Posterior vena cava (tissue), 2 donors: ENCODE measurements at places on chromosomes 2 and 18. TPM values are rescaled to one million over a fixed set of nuclear protein-coding genes. Genes with fewer than 3 reads are reported as not detected.

The KLHL41 gene
- 0.60 TPM for total RNA-seq

The GLI2 gene
- 13.0 TPM for total RNA-seq

The CPO gene
- 0.32 TPM for total RNA-seq

The PJVK gene
- total RNA-seq: 2.7 TPM

The TNFRSF11A gene
- total RNA-seq: 11.1 TPM

The NEU2 gene
- not detected for total RNA-seq

The OTOS gene
- not detected for total RNA-seq

The TTLL4 gene
- 14.6 TPM for total RNA-seq

The HOXD4 gene
- total RNA-seq: 9.9 TPM

The SNTG2 gene
- total RNA-seq: 5.2 TPM

The SPAST gene
- total RNA-seq: 11.1 TPM

DNA sequence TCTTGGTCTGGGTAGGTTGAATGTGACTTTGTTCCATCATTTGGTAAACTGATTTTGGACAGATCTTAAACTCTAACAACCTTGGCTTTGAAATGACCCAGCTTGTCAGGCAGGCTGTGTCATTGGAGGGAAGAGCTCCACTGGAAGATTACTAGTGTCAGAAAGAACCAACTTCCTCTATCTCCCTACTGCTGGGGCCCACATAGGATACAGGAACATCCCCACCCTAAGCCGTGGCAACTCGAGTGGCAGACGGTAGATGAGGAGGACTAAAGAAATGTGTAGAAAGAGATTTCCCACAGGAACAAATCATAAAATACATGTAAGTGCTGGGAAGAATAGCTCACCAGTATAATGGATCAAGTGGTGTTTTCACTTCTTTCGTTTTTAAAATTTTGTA lies 4.3 kb upstream of the G6PC2 start:
- no peak for DNase-seq

DNA sequence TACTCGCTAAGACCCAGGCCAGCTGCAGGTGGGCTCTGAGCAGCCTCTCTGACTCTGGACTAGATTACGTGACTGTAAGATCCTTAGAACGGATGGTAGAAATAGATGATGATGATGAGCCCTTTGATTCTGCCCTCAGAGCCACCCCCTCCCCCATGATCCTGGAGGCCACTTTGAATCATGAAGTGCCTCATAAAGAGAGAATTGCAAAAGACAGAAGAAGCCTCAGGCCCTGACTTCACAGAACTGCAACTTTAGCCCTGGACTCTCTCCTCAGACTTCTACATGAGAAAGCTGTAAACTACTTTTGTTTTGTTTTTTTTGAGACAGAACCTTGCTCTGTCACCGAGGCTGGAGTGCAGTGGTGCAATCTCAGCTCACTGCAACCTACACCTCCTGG lies 15.4 kb upstream of the TET3 start:
- DNase-seq: no peak

- no peak for DNase-seq
These were observed 12.4 kb upstream of the DTNB start for GRCh38 chr2:25685741-25686140.

DNA sequence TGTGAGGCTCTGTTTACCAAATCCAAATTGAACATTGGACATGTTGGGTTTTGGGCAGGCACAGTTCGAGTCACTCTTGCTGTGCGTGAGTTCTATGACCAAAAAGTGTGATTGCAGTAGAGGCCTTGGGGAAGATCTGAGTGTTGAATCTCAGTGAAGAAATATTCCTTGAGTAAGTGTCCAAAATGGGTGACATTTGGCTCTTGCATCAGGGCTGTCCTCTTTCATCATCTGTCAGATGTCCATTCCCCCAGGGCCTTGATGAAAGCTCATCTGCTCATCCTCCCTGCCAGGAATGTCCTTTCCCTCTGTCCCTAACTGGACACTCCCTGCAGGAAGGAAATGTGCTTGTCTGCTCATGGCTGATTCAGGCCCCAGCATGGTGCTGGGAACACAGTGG lies 6.4 kb upstream of the SFTPB start:
- no peak for DNase-seq

DNA sequence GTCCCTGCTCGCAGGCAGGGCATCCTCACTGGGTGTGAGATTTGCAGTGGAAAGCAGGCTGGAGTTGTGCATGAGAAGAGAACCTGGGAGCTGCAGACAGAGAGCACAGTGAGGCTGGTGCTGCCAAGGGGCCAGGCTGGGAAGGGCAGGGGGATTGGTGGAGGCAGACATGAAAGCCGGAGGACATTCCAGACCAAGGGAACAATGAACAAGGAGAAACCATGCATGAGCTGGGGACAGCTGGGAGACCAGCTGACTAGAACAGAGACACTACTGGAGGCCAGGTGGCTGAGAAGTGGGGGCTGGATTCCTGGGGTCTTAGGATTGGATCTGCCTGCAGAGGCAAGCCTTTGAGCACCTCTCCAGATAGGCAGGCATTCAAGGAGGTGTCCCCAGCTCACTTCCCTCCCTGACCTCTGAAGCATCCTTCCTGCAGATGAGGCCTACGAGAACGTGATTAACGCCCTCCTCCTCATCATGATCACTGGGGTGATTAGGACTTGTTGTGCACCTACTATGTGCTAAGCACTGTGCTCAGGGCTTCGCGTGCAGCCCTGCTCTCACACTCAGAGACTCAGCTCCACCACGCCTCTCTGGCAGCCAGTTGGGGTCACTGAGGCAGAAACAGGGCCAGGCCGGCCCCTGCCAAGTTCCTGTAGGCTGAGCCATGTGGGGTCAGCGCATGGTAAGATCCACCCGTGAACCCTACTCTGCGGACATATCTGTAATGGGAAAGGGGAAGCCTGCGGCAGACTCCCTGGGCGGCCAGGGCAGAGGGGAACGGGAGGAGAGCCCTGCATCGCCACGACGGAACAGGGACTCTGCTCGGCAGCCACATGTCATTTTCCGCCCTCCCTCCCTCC lies 74.8 kb upstream of the SLC66A3 start:
- DNase-seq: no peak

DNA sequence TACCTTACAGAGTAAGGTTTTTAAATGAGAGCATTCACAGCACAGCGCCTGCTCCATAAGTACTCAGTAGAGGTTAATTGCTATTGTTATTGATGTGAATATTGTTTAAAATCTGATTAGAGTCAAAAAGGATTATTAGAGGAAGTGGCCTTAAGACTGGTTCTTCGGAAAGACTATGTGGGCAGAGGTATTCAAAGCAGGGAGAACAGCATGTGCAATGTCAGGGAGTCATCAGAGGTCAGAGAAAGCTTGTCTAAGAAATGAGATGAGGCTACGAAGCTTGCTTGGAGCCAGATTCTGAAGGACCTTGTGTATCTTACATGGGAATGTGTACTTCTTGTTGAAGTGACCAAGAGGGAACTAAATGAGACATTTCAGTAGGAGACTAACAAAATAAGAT lies 49.8 kb downstream of the PMS1 start:
- no peak for DNase-seq

GRCh38 chr2:73895473-73895872 lies 2.7 kb downstream of the ACTG2 start:
- no peak for DNase-seq

GRCh38 chr2:184555352-184555751 lies 43.0 kb upstream of the ZNF804A start:
- DNase-seq: no peak

DNA sequence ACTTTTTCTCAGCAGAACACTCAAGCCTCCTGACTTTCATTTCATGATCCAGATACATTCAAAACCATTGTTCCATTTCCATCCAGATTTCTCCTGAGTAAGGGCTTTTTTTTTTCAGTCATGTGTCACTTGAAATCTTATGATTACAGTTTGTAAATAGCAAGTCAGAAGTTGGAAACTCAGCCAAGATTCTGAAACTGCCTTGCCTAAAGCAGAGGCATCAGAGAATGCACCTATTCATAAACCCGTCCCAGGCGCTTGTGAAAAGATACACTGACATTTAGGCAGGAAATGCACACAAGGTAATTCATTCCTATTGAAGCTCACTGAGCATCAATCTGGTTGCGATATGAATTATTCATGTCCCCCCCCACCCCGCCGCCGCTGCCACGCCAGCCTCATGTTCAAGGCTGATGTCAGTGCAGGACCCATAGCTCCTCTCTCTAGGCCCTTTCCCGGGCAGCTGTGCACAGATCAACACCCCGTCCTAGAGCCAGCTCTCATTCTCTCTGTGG lies 30.4 kb upstream of the MGAT4A start:
- no peak for DNase-seq

DNA sequence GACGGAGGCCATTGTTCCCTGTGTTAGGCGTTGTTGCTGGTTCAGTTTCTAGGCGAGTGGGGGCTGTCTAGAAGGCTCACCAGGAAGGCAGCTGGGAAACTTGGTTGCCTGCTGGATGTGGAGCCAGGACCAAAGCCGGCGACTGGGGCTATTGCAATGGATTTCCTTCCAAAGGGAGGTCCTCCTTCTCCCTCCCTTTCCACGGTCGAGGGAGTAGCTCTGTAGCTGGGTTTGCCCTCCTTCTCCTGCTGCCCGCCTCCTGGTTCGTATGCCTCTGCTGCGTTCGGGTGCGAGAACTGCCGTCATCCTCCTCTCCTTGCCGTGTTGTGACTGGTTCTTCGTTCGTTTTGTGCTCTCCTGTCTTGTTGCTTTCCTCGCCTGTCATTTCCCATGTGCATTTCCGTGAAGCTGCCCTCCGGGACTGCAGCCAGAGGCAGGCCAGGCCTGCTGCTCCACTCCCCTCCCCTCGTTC lies 203.4 kb downstream of the NEDD4L start:
- DNase-seq: no peak

DNA sequence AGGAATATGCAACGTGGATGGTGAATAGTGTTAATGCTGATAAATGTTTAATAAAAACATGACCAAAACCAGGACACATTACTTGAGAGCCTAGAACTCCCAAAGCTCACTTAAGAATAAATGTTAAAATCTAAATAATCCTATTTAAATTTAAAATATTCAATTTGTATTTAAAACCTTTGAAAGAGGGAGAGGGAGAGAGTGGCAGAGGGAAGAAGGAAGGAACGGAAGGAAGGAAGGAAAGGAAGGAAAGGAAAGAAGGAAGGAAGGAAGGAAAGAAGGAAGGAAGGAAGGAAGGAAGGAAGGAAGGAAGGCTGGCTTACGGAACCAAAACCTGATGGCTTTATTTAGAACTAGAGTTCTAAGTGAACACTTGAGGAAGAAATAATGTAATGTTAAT lies 324.1 kb upstream of the SYT4 start:
- no peak for DNase-seq

GRCh38 chr2:12059616-12060441 lies 313.4 kb downstream of the LPIN1 start:
- no peak for DNase-seq

DNA sequence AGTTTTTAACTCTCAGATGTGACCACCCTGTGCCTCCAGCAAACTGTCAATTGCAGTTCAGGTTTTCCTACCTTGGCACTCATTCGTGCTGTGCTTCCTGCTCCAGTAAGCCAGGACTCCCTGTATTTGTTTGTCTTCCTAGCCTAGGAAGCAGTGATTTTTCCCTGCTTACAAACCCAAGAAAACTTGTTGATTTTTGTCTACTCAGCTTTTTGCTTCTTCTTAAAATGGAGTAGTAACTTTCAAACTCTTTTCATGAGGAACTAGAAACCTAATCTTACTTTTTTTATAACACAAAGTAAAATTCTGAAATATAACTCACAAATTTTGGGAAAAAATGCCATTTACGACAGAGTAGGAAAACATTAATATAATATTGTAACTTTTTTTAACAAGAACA lies 150.6 kb upstream of the TMEFF2 start:
- no peak for DNase-seq

- DNase-seq: no peak
These were observed 125.3 kb upstream of the SLC39A10 start for GRCh38 chr2:195531754-195532153.

DNA sequence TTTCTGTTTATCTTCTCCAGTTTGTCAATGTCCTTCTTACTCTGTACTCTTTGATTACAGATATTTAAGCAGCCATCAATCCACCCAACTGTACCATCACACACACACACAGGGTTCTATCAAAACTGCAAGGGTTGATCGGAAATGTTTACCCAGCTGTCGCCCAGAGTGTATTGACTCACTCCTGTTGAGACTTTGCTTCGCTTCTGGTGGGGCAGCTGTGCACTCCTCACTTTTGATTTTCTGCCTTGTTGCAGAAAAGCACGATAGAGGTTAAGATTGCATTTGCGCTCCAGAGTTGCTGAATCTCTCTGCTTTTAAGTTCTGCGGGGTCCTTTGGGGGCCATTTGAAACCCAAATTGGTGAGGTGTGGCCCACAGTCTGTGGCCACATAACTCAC lies 216.2 kb downstream of the SETBP1 start:
- no peak for DNase-seq

DNA sequence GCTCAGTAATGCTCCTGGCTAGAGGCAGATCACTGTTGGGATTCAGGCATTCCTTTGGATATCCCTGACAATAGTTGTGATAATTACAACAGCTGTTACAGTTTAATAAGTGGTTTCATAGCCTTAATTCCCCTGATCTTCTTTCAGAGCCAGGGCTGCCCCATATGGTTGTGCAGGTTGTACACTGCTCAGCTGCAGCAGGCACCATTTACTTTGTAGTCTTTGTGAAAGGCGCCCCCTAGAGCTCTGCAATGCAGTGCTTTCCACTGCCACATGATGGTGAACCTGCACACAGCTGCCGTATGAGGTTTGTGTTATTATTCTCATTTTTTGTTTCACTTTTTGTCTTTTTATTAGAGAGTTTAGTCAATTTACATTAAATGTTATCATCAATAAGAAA lies 239.1 kb downstream of the KCNS3 start:
- no peak for DNase-seq

GRCh38 chr2:88088999-88089398 lies 21.4 kb downstream of the SMYD1 start:
- no peak for DNase-seq

DNA sequence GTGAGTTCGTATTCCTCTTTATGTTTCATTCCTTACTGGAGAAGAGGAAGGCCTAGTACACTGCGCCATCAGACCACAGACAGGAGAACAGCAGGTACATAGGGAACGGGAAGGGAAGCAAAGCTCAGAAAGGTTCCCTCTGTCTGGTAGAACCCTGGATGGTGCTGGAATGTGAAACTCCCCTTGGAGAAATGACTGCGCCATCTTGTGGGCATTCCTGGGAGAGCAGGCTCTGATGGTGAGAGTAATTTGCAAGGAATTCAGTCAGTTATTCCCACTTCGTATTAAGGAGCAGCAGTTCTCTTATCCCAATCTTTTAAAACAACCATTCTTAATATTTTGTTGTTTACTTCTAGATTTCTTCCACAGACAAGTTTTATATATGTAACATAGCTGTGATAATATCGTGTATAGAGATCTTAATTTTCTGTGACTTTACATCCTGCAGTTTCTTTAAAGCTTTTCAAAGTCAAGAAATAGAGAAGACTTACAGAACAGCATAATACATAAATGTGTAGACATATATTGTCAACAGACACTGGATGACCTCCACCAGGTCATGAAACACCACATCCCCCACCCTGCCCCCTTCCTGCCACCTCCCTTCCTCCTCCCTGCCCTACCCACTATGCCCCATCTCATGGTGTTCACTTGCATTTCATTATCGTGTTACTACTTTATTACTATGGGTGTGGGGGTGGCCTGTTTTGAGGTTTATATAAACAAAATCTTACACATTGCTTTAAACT lies 83.9 kb downstream of the ARHGEF4 start:
- no peak for DNase-seq
